ENCODE measurements at places on chromosomes 4 and X.

GRCh38 chr4:110638089-110638746 is 15.3 kb upstream of the PITX2 start:
- no peak for DNase-seq

DNA sequence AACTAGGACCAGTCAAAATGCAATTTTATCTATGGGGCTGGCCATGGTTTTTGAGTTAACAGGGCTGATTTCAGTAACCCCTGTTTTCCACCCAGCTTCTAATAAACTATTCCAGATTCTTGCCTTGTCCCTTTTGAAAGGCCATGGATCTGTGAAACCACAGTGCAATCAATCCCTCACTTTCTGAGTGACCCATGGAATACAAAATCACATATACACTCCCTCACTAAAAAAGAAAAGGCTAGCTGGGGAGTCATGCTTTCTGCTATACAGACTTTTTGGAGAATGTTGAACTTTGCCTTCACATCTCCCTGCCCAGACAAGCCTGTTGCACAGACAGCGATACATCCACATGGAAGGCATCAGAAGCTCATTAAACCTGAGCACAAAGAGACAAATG is 47.9 kb downstream of the MAD2L1 start:
- DNase-seq = no peak

DNA sequence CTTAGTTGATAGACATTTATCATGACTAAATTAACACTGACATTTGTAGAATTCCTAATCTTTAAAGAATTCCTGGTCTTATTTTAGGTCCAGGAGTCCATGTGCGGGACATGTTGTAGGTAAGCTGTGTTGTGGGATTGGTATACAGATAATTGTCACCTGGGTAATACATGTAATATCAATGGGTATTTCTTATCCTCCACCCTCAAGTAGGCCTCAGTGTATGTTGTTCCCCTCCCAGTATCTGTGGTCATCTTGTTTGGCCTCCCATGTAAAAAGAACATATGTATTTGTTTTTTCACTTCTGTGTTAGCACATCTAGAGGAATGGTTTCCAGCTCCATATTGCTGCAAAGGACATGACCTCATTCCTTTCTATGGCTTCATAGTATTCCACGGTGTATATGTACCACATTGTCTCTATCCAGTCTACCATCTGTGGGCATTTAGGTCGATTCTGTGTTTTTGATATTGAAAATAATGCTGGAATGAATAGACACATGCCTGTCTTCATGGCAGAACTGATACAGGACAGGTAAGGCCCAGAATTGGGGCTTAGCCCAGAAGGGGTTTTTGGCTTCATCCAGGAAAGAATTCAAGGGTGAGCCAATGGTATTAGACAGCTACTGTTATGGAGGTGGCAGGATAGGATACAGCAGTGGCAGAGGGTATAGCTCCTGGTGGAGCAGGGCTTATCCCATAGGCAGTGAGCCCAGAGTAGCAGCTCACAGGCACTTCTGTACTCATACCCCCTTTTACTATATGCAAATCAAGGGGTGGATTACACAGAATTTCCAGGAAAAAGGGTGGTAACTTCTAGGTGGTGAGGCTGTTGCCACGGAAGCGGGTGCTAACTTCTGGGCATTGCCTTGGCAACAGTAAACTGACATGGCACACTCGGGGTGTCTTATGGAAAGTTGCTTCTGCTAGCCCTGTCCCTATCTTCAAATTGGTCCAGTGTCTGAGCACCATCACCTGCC is 66.1 kb upstream of the WDR1 start:
- no peak for DNase-seq

DNA sequence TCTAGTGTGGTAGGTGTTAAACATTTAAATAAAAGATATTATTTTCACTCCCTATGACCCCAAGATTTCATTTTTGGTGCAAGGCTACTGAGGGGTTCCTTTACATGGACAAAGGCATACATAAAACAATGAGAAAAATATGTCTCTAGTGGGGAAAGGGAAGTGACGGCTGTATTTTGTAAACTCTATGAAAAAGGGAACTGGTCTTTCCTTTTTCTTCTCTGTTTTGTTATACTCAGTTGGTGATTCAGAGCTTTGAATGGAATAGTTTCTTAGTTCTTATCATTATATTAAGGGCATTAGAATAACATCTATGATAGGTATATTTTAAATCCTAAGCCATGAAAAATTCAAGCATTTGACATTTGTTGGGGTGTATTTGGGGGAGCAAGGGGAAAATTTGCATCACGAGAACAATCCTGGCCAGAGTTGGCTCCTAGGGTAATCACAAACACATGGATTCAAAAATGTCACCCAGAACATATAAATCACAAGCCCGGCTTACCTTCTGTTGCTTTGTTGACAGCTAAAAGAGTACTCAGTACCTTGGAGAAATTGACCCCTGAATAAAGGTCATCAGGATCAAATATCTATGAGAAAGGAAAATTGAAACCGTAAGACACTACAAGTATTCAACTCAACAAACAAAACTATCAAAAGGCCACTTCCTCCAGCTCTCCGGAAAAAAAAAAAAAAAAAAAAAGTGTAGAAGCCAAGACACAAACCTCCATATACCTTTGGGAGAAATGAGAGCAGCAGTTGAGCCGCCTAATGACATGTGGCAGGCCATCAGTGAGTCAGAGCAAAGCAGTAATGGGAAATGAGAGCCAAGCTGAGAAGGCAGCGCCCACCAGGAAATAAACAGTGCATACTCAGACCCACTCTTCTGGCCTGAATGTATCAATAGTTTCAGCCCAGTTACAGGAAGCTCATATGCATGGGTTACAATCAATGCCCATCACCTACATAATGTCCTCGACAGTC is 33.4 kb downstream of the ARHGEF6 start:
- no peak for DNase-seq

- peak; percentile 85 for DNase-seq
Observed at GRCh38 chr4:151415978-151416377, 7.0 kb downstream of the FHIP1A start.

GRCh38 chr4:1608821-1609500 is 75.2 kb downstream of the FAM53A start:
- DNase-seq = no peak

DNA sequence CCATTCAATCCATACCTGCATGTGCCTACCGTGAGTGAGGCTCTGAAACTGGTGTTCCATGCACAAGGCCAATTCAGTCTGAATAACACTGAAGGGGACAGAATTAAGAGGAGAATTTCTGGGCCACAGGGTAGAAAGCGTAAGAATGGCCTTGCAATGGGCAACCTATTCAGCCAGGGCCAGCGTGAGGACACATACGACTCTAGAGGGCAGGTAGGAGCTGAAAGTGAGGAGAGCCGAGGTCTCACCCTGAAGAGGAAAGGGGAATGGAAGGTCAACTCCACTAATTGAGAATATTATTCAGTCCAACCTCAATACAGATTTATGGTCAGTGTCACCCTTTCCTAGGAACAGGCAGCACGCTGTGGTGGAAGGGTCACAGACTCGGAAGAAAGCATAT is 202.2 kb downstream of the TRIML1 start:
- no peak for DNase-seq

GRCh38 chr4:147550626-147551246 is 66.5 kb upstream of the TMEM184C start:
- DNase-seq = peak; percentile 81

- DNase-seq = peak; percentile 76
Observed at GRCh38 chr4:73308286-73308685, 49.7 kb upstream of the ANKRD17 start.

- peak; percentile 67 for DNase-seq
Observed at GRCh38 chr4:32775049-32775448, 2054.9 kb downstream of the PCDH7 start.

DNA sequence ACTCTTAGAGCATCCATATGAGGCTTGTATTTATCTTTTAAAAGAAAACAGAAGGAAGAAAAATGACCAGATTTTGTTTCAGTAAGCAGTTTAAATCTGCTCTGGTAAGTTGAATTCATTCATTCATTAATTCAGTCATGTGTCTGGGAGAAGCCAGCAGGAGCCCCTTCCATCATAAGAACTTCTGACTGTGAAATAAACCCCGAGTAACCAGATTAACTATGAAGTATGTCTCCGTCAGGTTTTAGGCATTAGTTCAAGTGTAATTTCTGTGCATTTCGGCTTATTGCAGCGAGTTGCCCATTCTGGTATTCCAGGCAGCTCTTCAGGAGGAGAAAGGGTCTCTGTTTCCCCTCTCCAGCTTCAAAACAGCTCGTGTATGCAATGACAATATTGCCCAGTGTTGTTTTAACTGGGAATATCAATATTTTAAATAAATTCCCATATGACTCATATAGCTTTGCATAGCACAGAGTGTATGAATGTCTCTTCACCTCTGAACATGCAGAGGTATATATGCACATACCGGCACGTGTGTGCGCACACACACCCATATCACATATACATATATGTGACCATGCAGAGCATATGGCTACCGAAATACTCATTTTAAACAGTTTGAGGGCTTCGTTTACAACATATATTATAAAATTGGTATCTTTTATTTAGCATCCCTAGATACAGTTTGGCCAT is 255.3 kb downstream of the BCOR start:
- DNase-seq = no peak

- no peak for DNase-seq
Observed at GRCh38 chr4:156228676-156229075, 275.0 kb upstream of the CTSO start.
